ENCODE measurements at places on chromosomes 6 and 20. TPM values are rescaled to one million over a fixed set of nuclear protein-coding genes. Genes with fewer than 3 reads are reported as not detected.

- DNase-seq: no peak
These were observed 28.6 kb upstream of the PCMTD2 start for GRCh38 chr20:64226686-64227580.

DNA sequence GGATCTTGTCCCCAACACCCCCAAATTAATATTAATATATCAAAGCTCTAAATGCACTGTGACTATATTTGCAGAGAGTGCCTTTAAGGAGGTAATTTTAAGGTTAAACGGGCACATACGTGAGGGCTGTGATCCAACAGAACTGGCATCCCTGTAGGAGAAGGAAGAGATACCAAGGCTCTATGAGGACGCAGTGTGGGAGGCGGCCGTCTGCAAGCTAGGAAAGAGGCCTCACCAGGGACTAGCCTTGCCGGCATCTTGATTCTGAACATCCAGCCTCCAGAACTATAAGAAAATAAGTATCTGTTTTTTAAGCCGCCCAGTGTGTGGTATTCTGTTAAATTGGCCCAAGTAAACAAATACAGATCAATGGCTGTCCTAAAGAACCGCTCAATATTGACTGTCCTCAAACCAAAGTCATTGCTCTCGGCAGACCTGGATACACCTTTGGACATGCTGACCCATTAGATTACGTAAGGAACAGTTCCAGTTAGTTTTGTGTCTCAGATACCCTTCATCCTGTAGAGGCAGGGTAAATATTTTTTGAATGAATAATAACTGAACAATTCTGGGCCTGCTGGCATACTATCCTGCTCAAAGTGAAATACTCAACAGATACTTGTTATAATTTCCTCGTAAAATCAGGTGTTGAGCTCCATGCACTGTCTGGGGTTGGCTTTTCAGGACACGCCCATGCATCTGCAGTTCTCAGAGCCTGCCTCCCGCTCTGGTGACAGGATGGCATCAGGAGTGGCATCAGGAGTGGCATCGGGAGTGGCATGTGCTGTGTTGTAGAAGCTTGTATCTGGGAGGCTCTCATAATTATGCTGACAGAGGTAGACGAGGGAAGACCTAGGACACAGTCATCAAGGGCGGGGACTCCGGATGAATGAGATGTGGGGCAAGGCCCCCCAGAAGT is 6.3 kb downstream of the PRR18 start:
- DNase-seq: no peak

The RBPJL gene
- total RNA-seq: not detected

DNA sequence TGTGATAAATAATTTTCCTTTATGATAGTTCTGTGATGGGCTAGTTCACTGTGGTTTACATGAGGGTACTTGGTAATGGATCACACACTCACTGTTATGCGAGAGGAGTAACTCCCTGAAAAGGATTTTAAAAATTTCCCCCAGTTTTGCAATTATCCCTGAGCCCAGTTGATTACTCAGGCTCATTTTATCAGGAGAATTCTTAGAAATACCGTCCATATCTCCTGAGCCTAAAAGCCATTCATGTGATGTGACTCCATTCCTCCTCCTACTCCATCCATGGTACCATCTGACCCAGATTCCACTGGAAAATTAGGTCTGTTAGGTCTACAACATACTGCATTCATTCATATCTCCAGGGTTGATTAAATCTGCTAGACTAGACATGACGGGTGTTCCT is 16.4 kb upstream of the IBTK start:
- no peak for DNase-seq

GRCh38 chr6:165227644-165228329 is 81.6 kb downstream of the C6orf118 start:
- DNase-seq: no peak

GRCh38 chr20:48359692-48360341 is 468.0 kb downstream of the PREX1 start:
- peak; percentile 93 for DNase-seq
